ENCODE measurements at places on chromosomes 6 and 20.

GRCh38 chr20:46740214-46740609 lies 30.8 kb downstream of the SLC2A10 start:
- DNase-seq: no peak

- DNase-seq: no peak
Observed at GRCh38 chr6:42211726-42212125, 5.9 kb downstream of the MRPS10 start.

DNA sequence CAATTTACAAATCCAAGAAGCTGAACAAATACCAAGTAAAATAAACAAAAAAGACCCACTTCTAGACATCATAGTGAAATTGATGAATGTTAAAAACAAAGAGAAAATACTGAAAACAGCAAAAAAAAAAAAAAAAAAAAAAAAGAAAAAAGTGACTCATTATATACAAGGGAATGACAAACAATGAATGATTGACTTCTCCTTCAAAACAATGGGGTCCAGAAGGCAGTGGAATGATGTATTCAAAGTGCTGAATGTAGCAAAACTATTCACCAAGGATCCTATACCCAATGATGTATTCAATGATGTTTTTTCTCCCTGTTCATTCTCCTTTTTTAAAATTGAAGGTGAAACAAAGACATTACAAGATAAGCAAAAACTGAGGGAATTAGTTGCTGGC lies 650.0 kb downstream of the UTRN start:
- no peak for DNase-seq

DNA sequence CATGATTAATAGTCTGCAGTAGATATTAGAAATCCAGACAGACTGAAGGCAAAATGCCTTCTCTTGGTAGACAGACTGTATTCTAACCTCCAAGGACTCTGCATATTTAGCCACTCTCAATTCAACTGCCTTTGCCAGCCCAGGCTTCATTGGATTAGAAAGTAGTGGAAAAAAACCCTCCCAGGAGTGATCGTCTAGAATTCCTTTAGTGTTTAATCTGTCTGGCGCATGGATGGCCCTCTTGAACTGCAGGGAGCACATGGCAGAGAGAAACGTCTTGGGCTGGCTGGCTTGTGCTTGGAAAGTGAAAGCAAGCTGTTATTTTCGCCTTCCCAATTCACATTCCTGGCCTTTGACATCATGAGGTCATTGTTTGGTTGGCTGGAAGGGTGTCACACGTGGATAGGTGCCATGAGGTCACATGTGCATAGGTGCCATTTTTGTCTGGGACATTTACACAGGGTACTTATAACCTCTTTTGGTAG lies 30.9 kb upstream of the NEDD9 start:
- DNase-seq: peak; percentile 71

DNA sequence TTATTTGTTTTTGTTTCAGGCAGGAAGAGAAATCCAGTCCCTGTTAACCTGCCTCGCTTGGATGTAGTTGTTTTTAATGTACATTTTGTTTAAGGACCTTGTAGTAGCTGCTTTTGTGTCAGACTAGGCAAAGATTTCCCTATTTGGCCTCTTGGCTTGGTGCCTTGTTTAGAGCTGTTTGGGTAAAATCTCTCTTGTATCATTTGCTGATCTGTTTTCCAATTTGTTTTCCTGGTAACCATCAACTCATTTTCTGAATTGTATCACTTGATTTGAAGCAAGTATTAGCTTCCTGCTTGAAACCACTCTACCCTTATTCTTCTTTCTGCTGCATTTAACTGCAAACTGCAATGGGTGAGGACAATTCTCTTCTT lies 160.7 kb downstream of the ZFAND3 start:
- no peak for DNase-seq

GRCh38 chr20:48626938-48627736 lies 200.7 kb downstream of the PREX1 start:
- no peak for DNase-seq

DNA sequence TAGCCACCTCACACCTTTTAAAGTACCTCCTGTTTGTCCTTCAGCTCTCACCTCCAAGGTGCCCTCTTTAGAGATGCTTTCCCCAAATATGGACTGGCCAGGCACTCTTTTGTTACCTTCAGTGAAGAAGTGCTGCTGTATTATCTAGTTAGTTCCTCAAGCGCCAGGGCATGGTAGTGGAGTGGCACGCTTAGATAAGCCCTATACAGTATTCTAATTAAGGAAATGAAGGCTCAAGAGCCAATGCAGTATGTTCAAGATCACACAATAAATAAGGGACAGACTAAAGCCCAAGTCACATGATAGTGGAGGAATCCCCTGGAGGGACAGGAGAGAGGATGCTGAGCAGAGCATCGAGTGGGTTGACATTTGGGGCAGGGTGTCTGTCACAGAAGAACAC lies 28.5 kb upstream of the GFOD1 start:
- DNase-seq: no peak

DNA sequence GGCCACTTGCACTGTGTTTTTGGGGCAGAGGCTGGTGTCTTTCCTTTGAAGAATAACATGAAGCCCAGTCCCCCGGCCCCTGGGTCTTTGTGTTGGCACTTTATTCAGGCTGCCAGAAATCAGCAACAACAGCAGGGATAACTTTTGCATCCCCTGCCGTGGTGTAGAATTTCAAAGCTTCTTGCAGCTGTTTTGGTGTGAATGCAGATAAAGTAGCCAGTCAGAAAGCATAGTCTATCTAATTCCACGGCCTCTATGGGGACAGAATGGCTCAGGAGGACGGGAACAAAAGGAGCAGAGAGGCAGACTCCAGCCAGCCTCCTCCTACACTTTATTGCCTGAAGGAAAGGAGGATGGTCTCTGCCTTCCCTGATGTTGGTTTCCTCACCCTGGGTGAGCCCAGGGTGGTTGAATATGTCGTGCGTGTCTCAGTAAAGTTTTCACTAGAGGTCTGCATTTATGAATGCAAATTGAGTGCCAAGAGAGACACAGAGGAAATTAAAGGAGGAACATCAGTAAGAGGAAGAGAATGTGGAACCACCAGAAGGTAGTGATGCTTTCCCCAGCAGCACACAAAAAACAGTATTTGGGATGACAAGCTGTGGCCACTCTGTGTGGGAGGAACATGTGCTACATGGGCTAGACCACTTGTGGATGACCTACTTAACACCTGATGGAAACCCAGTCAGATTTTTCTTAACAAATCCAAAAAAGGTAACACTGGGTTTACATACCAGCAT lies 125.9 kb upstream of the TRAF3IP2 start:
- no peak for DNase-seq

- DNase-seq: no peak
Observed at GRCh38 chr6:92132457-92132856, 1286.9 kb downstream of the EPHA7 start.

DNA sequence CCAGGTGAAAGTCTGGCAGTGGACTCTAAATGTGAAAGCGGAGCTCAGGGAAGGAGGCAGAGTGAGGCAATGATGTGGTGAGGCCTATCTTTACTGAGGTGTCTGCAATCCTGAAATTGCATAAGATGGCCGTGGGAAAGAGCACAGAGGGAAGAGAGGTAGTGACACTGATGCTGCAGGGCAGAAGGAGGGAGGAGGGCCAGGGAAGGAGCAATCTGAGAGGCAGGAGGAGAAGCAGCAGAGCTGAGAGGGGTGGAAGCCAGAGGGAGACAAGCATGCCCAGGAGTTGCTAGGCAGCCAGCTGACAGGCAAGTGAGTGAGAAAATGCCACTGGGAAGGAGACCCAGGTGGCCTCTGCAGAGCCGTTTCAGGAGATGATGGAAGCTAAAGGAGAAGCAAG lies 97.4 kb upstream of the CNR1 start:
- no peak for DNase-seq

- DNase-seq: no peak
Observed at GRCh38 chr6:89727501-89727900, 89.0 kb upstream of the LYRM2 start.

GRCh38 chr20:24017458-24017755 lies 28.8 kb upstream of the GGTLC1 start:
- DNase-seq: no peak

Data from GM03348 (cell line).